8988T (cell line): ENCODE measurements at places on chromosomes 4 and X.

- DNase-seq, result no peak
Measured at GRCh38 chrX:151538190-151539122, 25.0 kb upstream of the PASD1 start.

DNA sequence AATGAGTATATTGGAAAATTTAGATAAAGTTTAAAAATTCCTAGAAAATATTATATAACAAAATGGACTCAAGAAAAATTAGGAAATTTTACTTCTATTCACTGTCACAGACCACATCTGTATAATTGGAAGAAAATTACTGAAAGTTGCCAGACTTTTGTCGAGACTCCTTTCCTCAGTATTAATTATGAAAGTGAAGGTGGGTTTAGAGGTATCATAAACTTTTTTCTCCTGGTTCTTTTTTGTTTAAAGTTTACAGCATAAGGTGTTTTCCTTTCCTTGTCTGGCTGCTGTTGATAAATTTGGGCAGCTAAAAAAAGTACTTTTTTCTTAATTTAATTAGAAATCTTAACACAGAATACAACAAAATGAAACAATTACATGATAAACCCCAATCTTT, 6.7 kb upstream of the TEX13D start:
- DNase-seq, result no peak

DNA sequence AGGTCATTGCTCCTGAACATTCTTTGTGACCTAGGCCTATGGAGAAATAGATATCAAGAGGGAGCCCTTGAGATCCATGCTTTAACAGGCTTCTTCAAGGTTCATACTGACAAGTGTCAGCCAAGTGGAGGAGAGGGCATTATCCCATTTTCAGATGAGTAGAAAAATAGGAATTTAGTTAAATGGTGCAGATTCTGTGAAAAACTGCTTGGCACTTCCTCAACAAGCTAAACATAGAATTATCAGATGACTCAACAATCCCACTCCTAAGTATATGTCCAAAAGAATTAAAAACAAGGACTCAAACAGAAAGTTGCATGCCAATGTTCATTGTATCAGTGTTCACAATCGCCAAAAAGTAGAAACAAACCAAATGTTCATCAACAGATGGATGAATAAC, 43.8 kb upstream of the KCNIP4 start:
- no peak for DNase-seq

DNA sequence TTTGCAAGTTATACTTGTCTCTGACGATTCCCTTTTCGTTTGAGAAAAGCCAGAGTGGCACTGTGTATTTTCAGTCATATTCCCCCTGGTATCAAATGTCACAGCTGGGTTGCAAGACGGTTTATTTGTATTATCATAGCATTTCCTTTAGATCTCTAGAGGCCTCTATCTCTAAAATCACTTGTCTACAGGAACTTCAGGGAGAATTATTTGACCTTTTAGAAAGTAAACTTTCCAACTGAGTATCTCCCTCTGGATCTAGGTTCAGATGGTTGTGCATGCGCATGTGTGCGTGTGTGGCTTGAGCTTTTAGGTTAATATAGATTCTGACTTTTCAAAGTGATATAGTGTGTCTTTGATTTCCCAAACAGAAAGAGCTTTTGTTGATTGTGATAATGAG, 15.1 kb upstream of the TAB3 start:
- DNase-seq, result no peak

- no peak for DNase-seq
Measured at GRCh38 chr4:38723114-38723513, 59.1 kb downstream of the KLF3 start.

- no peak for DNase-seq
Measured at GRCh38 chr4:183503497-183504063, 1.3 kb upstream of the ING2 start.

- DNase-seq, result no peak
Measured at GRCh38 chrX:119853444-119853843, 681 bp upstream of the UPF3B start.

DNA sequence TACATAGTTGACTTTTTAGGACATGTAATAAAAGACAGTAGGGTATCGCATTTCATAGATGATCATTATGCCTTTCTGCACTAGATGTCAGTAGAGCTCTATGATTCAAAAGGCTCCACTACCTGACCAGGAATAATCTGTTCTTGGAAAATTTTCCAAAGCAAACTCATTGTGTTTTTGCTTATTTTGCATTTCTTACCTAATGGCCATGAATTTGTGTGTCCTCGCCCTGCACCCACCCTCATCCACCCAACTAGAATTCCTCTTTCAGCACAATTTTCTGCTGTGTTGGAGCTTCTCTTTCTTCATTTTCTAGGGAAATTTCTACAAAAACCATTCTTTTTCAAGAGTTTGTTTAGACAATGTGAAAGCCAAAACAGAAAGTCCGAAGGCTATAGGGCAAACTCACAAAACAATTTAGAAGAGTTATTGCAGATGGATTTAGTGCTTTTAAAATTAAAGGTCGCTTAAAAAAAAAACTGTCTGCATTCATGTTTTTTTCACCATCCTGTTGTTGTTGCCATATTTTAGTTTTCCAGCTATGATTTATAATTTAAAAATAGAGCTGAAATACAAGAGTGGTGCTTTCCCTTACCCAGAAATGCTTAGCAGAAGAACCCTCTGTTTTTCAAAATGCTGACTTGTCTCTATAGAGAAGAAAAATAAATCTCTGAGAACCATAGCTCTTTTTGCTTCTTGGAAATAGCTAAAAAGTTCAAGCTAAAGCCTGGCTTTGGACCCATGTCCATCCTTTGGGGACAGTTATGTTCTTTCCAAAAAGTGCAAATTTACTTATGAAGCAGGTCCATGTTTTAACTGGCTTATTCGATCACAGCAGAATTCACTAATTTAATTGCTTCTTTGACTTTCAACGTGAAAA, 183.7 kb downstream of the SPATA18 start:
- no peak for DNase-seq

- DNase-seq, result no peak
Measured at GRCh38 chr4:74675673-74676279, 118.5 kb downstream of the BTC start.

DNA sequence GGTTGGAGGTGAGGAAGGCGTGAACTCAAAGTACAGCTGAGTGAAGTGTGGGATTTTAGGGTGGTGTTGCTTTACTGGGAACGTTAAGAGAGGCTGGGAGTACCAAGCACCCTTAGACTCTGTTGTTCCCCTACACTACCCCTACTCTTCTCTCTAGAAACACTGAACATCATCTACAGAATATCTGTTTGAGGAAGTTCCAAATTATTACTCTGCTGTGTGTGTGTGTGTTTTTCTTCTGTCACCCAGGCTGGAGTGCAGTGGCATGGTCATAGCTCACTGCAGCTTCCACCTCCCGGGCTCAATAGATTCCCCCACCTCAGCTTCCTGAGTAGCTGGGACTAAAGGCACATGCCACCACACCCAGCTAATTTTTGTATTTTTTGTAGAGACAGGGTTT, 76.7 kb upstream of the AP1S2 start:
- DNase-seq, result no peak

DNA sequence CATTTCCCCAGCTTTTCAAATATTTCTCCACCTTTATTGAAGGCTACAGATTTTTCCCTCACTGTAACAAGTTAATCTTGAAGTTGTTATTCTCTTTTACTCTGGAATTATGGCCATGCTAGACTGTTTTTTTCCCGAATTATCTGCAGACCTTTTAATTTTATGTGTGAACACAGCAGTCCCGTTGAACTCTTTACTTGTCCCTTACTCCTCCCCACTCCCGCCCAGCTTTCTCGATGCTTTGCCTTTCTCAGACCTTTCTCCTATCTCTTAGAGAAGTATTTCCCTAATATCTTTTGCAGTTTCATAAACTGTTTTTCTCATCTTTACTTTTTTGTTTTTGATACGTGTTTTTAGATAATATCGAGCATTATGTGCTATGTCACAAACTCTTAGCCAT, 776 bp downstream of the CEP44 start:
- DNase-seq, result no peak

DNA sequence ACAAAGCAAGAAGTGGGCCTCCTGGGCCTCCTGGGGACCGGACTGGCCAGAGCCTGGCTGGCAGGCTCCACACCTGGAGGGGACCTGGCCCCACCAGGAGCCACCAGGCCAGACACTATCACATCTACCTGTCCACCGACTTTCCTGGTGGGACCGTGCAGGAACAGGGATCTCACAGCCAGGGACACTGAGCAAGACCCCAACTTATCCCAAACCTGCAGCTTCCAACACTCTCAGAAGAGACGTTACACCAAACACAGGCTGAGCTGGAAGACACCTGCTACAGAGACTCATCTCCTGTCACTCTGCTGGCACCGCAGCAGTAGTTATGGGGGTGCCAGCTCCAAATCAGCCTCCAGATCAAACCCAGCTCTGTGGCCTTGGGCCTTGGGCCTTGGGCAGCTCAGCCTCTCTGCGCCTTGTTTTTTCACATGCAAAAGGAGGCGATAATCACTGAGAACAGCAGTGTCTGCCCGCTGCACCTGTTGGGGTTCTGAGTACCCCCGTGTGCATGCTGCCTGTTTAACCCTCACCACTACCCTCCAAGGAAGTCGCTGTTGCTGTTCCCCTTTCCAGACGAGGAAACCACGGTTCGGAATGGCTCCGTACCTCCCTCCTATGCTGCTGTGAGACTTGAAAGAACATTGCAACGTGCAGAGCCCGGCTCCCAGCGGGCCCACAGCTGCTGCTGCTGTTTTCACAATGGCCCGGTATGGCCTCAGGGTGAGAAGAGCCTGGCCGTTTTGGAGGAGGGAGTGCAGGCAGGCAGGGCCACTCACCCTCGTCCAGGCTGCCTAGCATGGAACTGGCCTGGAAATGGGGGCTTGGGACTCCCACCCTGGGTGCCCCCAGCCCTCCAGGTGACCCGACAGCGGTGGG, 69.6 kb downstream of the ADRA2C start:
- DNase-seq, result no peak

DNA sequence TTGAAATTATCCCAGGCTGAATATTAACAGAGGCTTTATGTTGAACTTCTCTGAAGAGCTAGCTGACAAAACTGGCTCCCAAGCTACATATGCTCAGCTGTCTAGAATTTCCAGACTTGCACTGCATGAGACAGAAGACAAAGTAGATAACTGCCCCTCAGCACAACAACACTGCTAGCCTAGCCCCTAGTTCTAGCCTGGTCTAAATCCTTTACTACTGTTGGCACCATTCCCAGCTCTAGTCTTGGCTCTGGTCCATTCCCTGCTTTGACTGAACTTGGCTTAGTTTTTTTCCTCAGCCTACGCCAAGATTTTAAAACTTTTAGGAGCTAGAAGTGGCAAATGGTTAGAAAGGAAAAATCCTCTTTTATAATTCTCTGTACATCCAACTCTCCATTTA, 7.6 kb upstream of the OPHN1 start:
- DNase-seq, result no peak

DNA sequence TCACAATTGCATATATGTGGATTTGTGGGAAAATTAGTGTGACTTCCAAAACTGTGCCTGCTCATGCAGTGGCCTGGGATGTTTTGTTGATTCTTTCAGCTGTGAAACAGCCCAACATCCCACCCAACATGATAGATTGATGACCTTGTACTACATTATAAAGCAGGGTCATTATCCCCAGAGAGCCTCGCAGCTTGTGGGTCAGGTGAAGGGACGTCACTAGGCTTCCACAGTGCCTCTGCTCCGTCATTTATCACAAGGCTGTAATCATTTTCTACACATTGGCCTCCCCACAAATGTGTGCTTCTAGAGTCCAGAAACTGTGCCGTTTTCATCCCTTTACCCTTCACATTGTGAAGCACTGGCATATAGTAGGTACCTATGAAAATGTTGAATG, 31.6 kb downstream of the ALPK1 start:
- no peak for DNase-seq

GRCh38 chr4:5999830-6000365, 18.3 kb downstream of the C4orf50 start:
- DNase-seq, result no peak

- no peak for DNase-seq
Measured at GRCh38 chr4:23166919-23167318, 474.2 kb downstream of the GBA3 start.

- DNase-seq, result no peak
Measured at GRCh38 chr4:112214390-112215264, 17.0 kb upstream of the AP1AR start.

- DNase-seq, result no peak
Measured at GRCh38 chr4:130422261-130422660, 1326.3 kb downstream of the C4orf33 start.

- DNase-seq, result no peak
Measured at GRCh38 chrX:34275699-34276098, 143.6 kb upstream of the FAM47A start.

DNA sequence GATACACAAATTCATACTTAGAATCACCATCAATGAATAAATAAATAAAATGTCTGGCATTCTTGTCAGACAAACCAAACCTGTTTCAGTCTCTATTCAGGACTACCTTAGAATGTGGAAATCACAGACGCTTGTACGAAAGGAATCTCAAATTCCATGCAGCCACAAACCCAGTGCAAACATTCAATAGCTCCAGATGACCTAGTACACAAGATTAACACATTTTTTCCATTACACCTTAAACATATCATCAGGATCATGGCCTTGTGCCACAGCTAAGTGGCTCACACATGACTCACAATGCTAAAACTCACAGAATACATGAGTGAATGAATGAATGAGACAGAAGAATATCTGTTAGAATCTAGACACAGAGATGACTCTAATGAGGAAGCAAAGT, 134.2 kb downstream of the PWWP3B start:
- no peak for DNase-seq

GRCh38 chr4:47612116-47613023, 127.3 kb downstream of the ATP10D start:
- DNase-seq, result no peak

- DNase-seq, result no peak
Measured at GRCh38 chr4:124738994-124739393, 26.5 kb upstream of the ANKRD50 start.

GRCh38 chr4:1855333-1856070, 454 bp downstream of the LETM1 start:
- no peak for DNase-seq

GRCh38 chr4:40448875-40449274, 113.7 kb downstream of the CHRNA9 start:
- no peak for DNase-seq

GRCh38 chr4:508675-509638, 9.9 kb downstream of the PIGG start:
- DNase-seq, result no peak

DNA sequence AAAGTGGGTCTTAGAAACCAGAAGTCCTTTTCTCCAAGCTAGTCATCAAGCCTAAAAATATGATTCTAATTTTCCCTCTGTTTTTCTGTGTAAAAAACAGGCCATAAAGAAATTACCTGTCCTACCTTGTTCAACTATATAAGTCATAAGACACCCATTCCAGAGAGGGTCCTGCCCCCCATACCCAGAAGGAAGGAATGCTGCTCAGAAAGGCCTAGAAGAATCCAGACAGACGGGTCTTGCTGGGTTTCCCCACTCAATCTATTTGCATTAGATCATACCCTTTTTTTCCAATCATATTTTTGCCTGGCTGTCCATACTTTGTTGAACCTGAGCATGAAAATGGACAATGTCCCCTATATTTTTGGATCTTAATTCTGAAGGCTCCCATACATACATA, 16.3 kb upstream of the XAGE2 start:
- DNase-seq, result no peak

- DNase-seq, result no peak
Measured at GRCh38 chr4:24190761-24191695, 301.2 kb upstream of the PPARGC1A start.
